Stimulated activated CD8-positive, alpha-beta memory T cell treated with anti-CD3 and anti-CD28 coated beads, Interleukin-7, amount 100 ng/mL, for 48 hours (primary cell): ENCODE measurements at places on chromosomes 7 and 10.

DNA sequence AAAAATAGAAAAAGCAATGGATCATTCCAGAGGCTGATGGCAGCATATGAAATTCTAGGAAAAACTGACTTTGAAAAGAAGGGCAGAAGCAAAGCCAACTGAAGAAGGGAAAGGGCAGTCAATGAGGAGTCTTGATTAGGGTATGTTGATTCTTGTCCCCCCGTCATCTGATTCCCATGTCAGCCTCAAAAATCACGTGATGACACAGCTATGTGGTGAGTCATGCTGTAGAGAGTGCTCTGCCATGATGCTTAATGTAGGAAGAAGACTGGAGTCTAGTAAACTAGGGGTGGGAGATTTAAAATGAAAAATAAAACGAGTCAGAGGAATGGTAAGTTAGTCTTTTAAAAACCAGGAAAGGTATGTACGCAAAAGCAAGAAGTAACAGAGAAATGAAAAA lies 3.9 kb upstream of the POU6F2 start:
- DNase-seq = no peak

- no peak for DNase-seq
Measured at GRCh38 chr10:17084258-17084657, 45.4 kb downstream of the CUBN start.

DNA sequence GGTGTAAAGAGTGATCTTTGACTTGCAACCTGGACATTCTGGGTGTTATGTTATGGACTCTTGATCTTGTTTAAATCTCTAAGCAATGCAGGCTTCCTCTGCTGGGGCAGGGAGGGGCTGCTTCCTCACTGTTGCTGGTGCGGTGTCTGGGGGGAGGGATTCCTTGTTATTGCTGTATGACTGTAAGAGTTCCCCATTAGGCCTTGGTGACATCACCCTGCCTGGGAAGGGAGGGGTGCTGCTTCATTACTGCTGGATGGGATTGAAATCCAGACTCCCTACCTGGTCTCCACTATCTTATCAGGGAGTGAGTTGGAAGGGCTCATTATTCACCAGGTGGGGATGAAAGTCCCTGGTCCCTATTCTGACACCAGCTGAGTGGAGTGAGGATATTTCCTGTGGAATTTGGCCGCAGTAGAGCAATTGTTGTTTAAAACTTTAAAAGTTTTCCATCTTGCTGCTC lies 8.8 kb downstream of the OGDH start:
- DNase-seq = no peak

DNA sequence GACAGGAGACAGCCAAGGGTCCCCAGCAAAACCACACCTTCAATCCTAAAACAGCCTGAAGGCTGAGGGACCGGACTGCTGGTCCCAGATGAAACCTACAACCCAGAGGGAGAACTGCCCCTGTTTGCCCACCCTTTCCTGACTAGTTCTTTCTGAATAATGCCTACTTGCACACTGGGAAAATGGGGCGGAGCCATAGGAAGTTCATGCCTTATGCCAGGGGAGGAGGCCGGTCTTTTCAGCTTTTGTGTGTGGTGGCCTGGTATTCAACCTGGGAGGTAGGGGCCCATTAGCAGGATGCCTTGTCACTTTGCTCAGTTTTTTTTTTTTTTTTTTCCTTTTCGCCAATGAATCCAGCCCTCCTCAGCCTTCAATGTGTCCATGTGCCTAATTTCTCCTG lies 20.7 kb downstream of the TOMM7 start:
- DNase-seq = no peak

DNA sequence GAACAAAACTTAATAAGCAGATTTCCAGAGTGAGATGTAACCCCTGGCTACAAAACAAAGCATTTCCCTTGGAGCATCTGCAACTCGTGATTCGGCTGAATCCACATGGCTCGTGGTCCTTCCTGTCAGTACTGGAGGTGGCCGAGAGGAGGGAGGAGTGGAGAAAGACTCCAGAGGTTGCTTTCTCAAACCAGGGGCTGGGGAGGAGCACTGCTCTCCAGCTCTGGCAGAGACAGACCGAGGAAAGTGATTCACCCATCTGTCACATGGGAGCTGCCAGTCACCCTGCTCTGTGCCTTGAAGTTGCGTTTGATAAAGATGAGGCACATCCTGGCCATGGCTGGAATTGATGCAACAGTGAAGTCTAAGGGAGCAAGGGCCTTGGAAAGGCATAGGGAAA lies 72.7 kb downstream of the COL13A1 start:
- no peak for DNase-seq

DNA sequence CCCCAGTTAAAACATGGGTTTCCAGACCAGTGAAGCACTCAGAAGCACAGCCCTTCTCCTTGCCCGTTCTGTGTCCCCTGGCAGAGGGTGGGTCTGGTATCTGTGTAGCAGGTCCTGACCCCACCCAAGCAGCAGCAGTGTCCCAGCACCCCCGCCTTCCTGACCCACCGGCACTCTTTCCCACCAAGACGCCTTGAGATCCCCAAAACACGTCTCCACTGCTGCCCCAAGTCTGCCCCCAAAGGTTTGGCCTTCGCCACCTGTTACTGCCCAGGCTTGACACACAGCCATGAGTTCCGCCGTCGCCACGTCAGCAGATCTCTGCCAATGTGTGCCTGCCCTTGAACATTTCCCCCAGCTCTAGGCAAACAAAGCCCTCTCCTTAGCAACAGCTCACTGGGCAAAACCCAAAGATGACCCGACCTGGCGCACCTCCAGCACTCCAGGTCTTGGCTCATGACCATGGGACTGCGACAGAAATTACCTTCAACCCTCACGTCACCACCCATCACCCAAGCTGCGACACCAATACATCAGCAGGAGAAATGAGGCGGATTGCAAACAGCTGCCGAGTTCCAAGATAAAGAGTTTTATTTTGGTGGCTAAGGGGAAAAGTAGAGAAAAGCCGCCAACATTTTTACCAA lies 75.6 kb downstream of the CTBP2 start:
- DNase-seq = no peak

DNA sequence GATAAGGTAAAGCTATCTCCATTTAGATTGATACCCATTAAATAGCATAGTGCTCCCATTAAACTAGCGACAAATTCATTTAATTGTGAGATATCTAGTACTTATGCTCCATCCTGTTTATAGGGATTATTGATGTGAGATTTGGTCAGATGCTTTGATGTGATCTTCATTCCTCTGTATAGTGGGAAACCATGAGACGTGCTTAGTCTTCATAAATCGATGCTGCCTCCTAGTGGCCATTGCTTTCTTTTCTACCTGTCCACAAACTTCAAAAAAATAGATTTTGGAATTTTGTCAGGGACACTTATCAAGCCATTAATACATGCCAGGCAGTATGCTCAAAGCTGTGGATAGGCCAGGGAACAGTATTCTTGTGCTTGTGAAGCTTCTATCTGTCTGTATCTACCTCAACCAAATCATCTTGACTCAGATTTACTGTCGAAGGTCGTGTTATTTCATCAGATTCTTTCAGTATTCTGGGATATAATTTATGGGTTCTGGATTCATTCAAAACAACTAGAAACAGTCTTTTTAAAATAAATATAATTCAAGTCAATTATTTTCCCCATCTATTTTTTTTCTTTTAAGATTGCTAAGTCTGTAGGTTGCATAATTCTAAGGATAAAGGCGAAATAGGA lies 12.0 kb downstream of the LSM8 start:
- DNase-seq = peak; percentile 32
